ENCODE measurements at places on chromosomes 13 and 19. TPM values are rescaled to one million over a fixed set of nuclear protein-coding genes. Genes with fewer than 3 reads are reported as not detected.

DNA sequence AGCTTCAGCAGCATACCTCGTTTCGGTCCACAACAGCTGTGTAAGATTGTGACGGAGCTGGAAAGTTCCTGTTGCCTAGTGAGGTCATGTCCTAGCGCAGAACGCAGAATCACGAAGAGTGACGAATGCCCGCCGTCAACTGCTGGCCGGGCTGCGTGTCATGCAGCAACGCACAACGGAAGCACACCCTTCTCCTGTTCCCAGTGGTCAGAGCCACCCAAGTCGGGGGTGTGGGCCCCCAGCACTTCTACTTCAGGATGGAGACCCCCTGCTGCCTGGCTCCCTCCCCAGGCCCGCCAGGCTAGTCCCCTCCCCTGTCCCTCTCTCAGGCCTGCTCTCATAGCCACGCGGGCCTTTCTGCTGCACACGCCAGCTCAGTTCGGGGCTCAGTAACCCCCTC lies 25.9 kb downstream of the C2CD4C start:
- DNase-seq, result no peak

DNA sequence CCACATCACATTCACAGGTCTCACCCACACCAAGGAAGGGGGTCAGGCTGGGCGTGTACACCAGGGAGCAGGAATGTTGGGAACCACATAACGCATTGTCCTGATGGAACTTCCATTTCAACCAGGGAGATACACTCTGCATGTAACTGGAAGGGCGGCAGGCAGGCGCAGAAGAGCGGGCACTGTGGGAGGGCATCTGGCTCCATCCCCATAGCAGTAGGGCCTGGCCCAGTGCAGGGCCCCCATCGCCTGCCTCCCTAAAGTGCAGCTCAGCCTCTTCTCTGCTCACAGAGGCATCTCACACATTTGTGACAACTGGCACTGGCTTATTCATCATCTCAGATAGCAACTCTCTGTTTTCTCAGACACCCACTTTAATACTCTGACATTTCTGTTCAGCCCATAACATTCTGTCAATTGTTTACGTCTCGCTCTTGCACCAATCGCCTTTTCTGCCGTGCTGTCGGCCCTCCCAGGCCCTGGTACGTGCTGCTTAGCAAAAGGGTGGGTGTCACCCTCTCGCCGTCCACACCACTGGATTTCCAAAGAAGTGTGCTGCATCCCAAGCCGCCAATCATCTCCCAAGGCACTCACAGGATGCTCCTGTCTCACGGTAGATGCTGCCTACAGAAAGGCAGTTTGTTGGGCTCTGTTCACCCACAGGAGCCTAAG lies 353.3 kb upstream of the ZNF507 start:
- no peak for DNase-seq

GRCh38 chr13:20037908-20038307 lies 79.4 kb downstream of the ZMYM2 start:
- DNase-seq, result no peak

THSD8 gene
- not detected for polyA plus RNA-seq
